ENCODE measurements at places on chromosomes 2 and 18.

- no peak for DNase-seq
These were observed 15.7 kb downstream of the COL5A2 start for GRCh38 chr2:189163889-189164288.

DNA sequence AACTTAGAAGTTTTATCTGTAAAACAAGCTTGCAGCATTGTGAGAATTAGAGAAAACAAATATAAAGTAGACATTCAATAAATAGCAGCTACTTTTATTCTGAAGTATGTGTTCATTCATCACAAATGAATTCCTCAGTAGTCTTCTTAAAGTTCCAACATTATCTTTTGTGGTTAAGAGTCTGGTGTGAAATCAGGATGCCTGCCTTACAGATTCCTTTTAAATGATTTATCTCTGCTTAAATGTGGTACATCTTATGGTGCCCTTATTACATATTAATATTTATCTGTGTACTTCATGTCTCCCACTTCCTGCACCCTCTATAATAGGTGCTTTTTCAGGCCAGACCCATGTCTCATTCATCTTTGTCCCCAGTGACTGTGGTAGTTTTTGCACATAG, 595.0 kb downstream of the STK39 start:
- DNase-seq = no peak

GRCh38 chr2:236008006-236008405, 160.2 kb downstream of the GBX2 start:
- no peak for DNase-seq

GRCh38 chr2:10201201-10201600, 78.7 kb downstream of the RRM2 start:
- DNase-seq = no peak

GRCh38 chr2:174473796-174474195, 13.0 kb downstream of the GPR155 start:
- no peak for DNase-seq

GRCh38 chr2:53432936-53433335, 334.7 kb upstream of the CHAC2 start:
- DNase-seq = no peak

GRCh38 chr2:3443506-3444084, 64.1 kb downstream of the TRAPPC12 start:
- peak; percentile 3 for DNase-seq

DNA sequence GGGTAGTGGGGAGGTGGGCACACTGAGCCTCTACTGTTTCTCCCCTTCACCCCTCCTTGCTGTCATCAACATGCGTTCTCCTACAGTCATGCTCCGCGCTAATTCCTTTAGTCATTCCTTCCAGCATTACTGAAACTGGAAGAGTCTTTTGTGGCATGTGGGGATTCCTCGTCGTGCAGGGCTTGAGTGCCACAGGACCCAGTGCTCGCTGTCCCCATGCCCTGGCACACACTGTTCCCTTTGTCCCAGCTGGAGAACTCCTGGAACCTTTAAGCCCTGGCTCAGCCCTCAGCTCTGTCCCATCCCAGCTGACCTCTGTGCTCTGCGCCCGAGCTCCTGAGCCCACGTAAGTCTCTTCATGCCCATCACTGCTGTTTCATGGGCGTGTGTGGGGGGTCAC, 42.1 kb downstream of the ODC1 start:
- no peak for DNase-seq

GRCh38 chr2:12330916-12331315, 385.8 kb upstream of the TRIB2 start:
- DNase-seq = no peak

DNA sequence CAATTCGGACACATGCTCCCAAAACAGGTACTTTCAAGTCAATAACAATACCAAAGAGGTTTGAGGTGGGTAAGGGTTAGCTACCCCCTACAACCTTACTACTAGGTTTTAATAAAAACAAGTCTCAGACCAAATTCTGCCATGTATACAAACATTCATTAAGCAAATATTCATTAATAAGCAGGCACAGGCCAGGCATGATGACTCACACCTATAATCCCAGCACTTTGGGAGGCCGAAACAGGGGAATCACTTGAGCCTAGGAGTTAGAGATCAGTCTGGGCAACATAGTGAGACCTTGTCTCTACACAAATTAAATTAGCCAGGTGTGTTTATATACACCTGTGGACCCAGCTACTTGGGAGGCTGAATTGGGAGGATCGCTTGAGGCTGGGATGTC, 11.7 kb upstream of the ELAC1 start:
- no peak for DNase-seq

DNA sequence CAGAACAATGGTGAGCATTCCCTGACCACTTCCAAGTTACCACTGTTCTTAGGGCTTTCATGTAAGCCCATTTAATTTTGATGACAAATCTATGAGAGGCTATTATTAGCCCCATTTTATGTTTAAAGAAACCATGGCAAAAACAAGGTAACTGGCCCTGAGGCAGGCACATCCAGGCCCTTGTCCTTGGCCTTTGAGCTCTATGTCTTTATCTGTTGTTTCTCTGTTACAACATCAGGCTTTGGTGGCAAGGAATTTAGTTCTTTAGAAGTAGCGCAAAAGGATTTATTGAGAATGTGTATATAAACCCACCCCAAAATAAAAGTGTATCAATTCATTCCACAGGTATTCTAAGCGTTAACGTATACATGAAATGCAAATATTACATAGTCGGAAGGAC, 257.1 kb downstream of the HNMT start:
- no peak for DNase-seq

DNA sequence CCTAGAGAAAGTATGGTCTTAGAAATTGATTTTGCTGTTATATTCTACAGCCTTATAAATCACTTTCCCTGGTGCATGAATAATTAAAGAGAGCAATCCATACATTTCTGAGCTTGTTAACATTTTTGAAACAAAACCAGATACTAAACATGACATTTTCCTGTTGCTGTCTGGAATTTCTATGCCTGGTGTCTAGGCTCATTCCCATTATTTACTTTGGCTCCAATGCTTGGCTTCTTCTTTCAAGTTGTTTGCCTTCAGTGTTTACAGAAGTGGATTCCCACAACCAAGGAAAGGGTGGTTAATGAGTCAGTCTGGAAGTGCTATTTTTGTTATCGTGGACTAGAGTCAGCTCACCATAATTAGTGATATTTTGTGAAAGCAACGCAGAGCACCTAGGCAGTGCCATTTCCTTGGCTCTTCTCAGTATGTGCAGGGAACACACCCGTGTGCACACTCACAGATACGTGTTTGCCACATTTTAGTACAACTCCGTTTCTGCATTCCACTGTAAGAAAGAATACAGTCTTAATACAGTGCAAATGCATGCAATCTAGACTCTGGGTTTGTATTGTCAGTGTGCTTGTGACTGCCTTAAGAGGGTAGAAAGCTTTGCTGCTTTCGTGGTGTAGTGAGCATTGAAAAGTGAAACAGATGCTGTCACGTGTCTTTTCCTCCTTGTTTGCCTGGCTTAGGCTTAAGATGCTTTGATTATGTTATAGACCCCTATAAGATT, 185.0 kb upstream of the RASGRP3 start:
- no peak for DNase-seq

GRCh38 chr2:231717281-231718171, 9.2 kb downstream of the PTMA start:
- peak; percentile 50 for DNase-seq

- DNase-seq = no peak
These were observed 242.8 kb downstream of the GLI2 start for GRCh38 chr2:120978359-120979050.

- DNase-seq = peak; percentile 53
These were observed 2.4 kb downstream of the MARS2 start for GRCh38 chr2:197707316-197708213.

- DNase-seq = no peak
These were observed 222.5 kb downstream of the GBX2 start for GRCh38 chr2:235945608-235946140.

- no peak for DNase-seq
These were observed 1.5 kb downstream of the ACSL3 start for GRCh38 chr2:222862106-222862908.

DNA sequence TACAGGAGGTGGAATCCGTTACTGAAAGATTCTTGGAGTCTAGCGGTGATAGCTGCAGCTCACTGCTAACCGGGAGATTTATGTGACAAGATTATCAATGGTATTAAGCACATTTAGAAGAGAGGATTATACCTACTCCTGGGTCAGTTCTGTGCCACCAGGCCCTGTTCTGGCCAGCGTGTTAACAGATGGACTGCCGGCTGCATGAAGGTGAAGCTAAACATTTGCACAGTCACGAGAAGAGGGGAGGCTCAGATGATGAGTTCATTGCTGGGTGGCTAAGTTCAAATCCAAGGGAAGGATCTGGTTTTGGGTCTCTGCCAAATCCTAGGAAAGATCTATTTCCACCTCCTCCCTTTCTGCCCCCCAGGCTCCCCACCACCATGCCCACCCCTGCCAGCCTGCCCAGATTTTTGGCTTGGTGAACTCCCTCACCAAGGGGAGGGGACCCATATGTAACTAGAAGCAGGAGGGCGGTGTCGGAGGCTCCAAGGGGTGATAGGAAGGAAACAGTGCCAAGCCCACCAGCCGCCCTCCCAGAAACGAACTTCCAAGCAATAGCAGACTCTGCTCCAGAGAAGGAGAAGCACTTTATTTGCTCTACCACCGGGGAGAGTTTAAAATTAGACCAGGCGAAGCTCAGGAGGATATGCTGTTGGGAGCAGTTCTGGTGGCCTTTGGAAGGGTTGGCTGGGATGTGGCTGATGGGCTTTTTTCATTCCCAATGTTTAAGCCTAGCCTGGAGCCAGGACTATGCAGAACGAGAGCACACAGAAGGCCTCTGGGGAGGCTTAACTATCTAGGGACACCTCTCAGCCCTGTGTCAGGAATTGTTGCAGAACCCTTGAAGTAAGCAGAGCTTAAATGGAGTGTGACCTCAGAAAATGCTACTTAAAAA, 200.5 kb downstream of the KLHL29 start:
- no peak for DNase-seq

DNA sequence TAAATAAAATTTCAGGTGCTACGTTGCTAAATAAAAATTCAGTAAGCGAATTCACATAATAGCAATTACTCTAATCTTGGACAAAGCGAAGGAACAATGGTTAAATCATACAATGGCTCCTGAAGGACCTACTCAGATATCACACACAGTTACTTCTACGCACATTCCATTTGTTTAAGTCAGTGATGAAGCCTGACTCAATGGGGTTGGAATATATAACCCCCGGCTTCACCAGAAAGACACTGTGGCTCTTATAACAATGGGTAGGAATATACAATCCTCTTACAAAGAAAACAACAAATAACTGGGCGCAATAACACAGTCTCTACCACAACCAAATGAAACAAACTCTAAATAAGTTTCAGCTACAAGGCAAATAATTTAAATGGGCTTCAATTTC, 349.5 kb downstream of the IRS1 start:
- no peak for DNase-seq

GRCh38 chr2:201242571-201243277, 17.6 kb upstream of the CASP8 start:
- DNase-seq = no peak

- DNase-seq = no peak
These were observed 76.7 kb downstream of the FAM210A start for GRCh38 chr18:13649397-13650390.

DNA sequence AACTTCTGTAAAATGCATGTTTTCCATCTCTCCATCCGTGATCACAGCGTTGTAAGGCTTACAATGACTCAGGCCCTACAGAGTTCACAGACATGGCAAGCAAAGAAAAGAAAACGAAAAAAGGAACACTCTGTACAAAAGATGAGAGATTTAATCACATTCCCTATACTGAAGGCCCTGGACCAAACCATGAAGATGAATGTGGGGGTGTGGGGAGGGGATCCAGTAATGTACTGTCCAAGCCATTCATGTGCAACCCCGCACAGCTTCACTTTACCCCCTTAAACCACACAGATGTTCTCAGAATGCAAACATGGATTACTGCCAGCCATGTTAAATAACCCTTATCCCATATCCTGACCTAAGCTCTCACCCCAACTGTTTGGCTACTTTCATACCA, 391.1 kb downstream of the NCKAP5 start:
- DNase-seq = no peak

- no peak for DNase-seq
These were observed 10.8 kb downstream of the GGCX start for GRCh38 chr2:85550486-85550885.

GRCh38 chr2:41933585-41934320, 114.1 kb upstream of the PKDCC start:
- no peak for DNase-seq

GRCh38 chr18:73900106-73900835, 247.4 kb downstream of the FBXO15 start:
- no peak for DNase-seq

- no peak for DNase-seq
These were observed 18.4 kb downstream of the ATOH8 start for GRCh38 chr2:85772019-85772745.

- DNase-seq = no peak
These were observed 23.3 kb downstream of the RAB31 start for GRCh38 chr18:9731380-9731779.

- DNase-seq = no peak
These were observed 501.1 kb upstream of the TNP1 start for GRCh38 chr2:217360781-217361482.

- no peak for DNase-seq
These were observed 188.3 kb downstream of the GBX2 start for GRCh38 chr2:235979753-235980435.

DNA sequence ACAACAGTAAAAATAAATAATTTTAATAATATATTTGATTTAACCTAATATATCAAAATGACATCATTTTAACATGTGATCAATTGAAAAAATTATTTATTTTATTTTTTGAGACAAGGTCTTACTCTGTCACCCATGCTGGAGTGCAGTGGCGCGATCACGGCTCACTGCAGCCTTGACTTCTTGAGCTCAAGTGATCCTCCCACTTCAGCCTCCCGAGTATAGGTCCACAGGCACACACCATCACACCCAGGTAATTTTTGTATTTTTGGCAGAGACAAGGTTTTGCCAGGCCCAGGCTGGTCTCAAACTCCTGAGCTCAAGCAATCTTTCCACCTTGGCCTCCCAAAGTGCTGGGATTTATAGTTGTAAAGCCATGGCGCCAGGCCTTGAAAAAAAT, 126.7 kb upstream of the COPS8 start:
- no peak for DNase-seq

DNA sequence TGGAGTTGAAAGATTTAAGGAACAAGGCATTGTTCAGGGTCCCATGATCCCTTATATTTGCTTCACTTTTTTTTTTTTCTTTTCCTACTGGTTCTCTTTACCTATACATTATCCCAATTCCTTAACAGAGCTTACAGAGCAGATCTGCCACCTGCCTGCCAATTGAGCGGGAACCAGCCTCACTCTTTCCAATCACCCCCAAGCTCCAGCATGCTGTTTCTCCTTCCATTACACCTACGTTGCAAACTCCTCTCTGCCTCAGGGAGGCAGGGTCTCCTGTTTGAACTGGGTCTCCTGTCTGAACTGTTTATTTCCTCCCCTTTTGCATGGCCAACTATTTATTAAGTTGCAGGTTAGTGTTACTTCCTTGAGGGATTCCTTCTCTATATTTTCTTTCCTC, 77.2 kb upstream of the SLC38A11 start:
- no peak for DNase-seq

GRCh38 chr2:133787207-133787606, 218.9 kb upstream of the NCKAP5 start:
- no peak for DNase-seq

Data from activated CD4-positive, alpha-beta T cell treated with anti-CD3 and anti-CD28 coated beads, Interleukin-10, Interleukin-2, amounts not matched to agents 100 ng/mL and 50 ng/mL, durations not matched to agents 16 hours and 8 hours (primary cell).